ENCODE measurements at places on chromosomes 7 and 10. TPM values are rescaled to one million over a fixed set of nuclear protein-coding genes. Genes with fewer than 3 reads are reported as not detected.

STEAP4 gene
- total RNA-seq = 0.13 TPM

RAPGEF5 gene
- total RNA-seq = 22.1 TPM

ZFAND2A gene
- total RNA-seq = 68.5 TPM

FAM13C gene
- 16.3 TPM for total RNA-seq

LRIT1 gene
- total RNA-seq = not detected

SEMA3A gene
- total RNA-seq = 19.5 TPM

TLL2 gene
- 1.4 TPM for total RNA-seq

MPLKIP gene
- 58.7 TPM for total RNA-seq

ZNF117 gene
- 21.6 TPM for total RNA-seq

All from motor neuron (in vitro differentiated cells).